ENCODE measurements at places on chromosomes 13 and 19. TPM values are rescaled to one million over a fixed set of nuclear protein-coding genes. Genes with fewer than 3 reads are reported as not detected.

DNA sequence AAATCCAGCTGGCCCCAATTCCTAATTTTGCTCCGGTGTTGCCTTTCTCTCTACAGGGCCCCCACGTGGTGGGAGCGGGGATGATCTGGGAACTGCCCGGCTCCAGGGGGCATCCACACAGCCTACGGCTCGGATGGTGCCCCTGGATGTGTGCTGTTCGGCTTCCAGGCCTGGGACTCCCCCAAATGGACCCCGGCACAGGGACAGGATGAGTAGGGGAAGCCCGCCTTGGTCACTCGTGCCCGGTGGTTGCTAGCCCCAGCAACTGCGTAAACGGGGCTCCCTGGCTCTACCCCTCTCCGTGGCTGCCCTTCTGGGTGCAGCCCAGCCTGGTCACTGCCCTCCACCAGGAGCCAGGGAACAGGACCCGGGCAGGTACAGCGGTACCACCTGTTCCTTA lies 111.5 kb downstream of the TEX26 start:
- peak; percentile 43 for DNase-seq
- H3K27me3 ChIP-seq = no peaks in the 10 kb centered on the region
- H3K27ac ChIP-seq = no peak overlapping the region

DNA sequence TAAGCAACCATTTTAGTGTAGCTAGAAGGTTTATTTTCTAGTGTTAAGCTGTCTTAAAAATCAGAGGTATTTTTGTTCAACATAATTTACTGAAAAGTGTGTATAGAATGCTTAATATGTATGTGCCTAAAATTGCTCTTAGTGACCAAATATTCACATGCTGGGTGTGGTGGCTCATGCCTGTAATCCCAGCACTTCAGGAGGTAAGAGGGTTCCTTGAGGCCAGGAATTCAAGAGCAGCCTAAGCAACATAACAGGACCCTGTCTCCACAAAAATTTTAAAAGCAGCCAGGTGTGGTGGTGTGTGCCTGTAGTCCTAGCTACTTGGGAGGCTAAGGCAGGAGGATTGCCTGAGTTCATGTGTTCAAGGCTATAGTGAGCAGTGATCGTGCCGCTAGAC lies 120.9 kb upstream of the FRY start:
- no peaks in the 10 kb centered on the region for H3K36me3 ChIP-seq
- peaks cover 30% of the 10 kb centered on the region for H3K4me1 ChIP-seq
- DNase-seq = no peak
- H3K27me3 ChIP-seq = no peaks in the 10 kb centered on the region
- H3K4me3 ChIP-seq = no peak overlapping the region

DNA sequence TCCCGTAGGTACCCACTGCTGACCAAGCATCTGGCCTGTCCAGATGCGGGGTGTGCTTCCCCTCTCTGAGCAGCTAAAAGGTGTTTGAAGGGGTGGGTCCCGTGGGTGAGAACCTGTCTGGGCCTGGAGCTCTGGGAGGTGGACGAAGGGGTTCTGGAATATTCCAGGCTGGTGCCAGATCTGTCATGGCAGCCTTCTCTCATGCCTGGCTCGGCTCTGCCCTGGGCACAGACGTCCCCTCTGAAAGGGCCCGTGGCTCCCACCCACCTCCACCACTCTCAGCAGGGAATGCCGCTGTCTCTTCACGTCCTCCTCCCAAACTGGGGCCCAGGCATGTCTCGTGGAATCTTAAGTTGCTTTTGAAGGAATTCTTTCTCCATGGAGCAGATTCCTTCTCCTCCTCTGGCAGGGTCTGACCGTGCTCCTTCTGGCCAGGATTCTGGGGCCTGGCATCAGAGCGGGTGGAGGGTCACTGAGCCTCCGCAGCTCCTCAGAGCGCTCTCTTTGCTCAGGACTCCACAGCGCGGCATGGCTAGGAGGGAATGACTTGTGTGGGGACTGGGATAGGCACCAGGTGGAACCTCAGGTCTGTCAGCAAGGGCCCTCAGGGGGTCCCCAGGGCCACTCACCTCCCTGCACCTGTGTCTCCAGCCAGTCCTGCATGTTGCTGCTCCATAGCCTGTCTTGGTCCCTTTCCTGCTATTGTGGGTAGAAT lies 5.9 kb upstream of the MCF2L start:
- no peak for DNase-seq
- no peaks in the 10 kb centered on the region for H3K4me1 ChIP-seq
- peaks cover 42% of the 10 kb centered on the region for H3K27me3 ChIP-seq
- no peaks in the 10 kb centered on the region for H3K36me3 ChIP-seq
- H3K4me3 ChIP-seq = no peak overlapping the region

DNA sequence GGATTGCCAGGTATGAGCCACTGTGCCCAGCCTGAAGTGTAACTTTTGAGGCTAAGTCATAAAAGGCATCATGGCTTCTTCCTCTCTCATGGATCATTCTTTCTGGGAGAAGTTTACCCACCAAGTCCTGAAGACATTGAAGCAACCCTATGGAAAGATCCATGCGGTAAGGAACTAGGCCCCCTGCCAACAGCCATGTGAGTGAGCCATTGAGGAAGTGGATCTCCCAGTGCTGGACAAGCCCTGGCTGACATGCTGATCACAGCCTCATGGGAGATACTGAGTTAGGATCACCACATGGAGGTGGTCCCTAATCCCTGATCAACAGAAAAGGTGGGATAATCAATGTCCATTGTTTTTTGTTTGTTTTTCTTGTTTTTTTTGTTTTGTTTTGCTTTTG lies 3.3 kb upstream of the NUDT19 start:
- no peaks in the 10 kb centered on the region for H3K36me3 ChIP-seq
- no peaks in the 10 kb centered on the region for H3K27me3 ChIP-seq
- H3K4me3 ChIP-seq = no peak overlapping the region
- H3K27ac ChIP-seq = no peak overlapping the region
- peaks cover 19% of the 10 kb centered on the region for H3K4me1 ChIP-seq

DNA sequence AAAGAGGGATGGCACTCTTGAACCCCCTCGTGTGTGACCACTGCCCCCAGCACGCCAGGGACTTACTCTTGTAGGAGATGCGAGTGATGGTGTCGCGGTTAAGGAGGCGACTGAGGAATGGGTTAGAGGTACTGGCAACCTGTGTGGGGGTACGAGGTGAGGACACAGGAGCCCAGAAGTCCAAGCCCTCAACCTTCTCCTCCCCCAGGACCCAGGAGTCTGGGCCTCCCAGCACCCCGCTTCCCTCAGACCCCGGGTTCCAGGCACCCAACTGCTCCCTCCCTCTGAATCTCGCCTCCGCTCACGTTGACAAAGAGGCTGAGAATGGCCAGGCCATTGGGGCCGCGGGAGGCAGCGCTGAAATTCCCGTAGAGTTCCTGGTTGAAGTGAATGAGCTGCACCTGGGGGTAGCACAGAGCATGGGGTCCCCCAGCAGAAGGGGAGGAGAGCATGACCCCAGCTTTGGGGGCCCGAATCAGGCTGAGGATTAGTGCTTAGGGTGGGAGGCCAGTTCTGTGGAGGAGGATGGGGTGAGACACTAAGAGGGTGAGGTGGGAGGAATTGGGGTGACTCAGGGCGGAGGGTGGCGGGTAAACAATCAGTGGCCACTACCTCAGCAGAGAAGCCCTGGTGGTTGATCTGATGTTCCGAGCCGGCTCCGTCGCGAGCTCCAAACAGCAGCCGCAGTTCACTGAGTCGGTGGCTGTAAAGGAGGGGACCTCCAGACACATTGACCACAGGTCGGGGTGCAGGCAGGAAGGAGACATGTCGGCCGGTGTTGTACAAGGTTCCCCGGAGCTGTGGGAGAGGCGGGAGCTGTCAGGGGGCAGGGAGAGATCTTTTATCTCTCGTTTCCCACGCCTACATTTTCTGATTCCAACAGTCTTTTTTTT lies 2.5 kb upstream of the DBP start:
- H3K36me3 ChIP-seq = no peaks in the 10 kb centered on the region
- peaks cover 15% of the 10 kb centered on the region for H3K4me1 ChIP-seq
- no peak for DNase-seq
- H3K27me3 ChIP-seq = no peaks in the 10 kb centered on the region
- no peak overlapping the region for H3K27ac ChIP-seq
- H3K4me3 ChIP-seq = no peak overlapping the region

DNA sequence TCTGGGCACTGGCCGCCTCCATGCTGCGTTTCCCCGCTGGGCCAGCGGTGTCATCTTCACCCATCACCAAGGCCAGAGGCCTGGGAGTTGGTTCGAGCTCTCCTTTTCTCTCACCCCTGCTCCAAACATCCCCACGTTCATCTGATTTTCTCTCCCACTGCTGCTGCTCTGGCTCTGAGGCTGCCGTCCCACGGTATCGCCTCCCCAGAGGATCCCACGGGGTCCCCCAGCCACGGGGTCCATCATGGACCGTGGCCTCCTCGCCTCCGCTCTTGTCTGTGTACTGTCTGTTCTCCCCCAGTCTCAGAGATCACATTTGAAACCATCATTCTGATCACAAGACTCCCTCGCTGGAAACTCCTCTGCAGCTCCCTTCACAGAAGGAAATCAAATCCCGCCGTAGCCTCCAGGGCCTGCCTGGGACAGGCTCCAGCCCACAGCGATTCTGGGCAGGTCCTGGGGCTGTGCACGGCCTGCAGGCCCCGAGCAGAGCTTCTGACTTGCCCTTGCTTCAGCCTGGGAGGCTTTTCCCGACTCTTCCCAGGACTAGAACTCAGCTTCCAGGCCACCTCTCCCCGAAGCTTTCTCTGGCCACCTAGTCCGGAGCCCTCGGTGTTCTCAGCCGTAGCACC lies 64.2 kb downstream of the SOX1 start:
- H3K4me3 ChIP-seq = no peak overlapping the region
- no peak overlapping the region for H3K27ac ChIP-seq
- H3K27me3 ChIP-seq = no peaks in the 10 kb centered on the region
- no peaks in the 10 kb centered on the region for H3K4me1 ChIP-seq
- no peak for DNase-seq

The ZNF383 gene
- total RNA-seq = 5.5 TPM

The GADD45B gene
- 89.7 TPM for total RNA-seq

The FGF14 gene
- under 0.01 TPM for total RNA-seq

The MAMSTR gene
- total RNA-seq = 0.22 TPM

The NKPD1 gene
- 0.25 TPM for total RNA-seq

The FPR1 gene
- not detected for total RNA-seq

The ZNF730 gene
- total RNA-seq = 0.22 TPM

The ZNF471 gene
- total RNA-seq = 4.7 TPM
